Stimulated activated CD4-positive, alpha-beta T cell treated with anti-CD3 and anti-CD28 coated beads, Interleukin-1b, Interleukin-23, amount 100 ng/mL, for 1 hour (primary cell): ENCODE measurements at places on chromosomes 3 and 15.

DNA sequence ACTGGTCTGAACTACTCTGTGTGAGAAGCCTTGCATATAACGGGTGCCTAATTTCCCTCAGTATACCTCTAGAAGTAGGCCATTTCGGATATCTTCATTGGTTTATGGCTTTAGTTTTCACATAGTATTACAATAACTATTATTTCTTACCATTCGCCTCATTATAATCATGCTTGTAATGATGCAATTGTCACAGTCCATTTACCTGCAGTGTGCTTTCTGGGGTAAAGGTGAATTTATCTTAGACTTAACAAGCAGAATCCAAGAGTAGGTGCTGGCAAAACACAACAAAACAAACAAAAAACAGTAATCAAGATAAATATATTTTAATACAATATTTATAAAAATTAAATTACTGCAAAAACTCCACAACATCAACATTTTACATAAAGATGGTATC lies 246.0 kb downstream of the WDR72 start:
- DNase-seq: no peak

GRCh38 chr15:31338879-31339557 lies 12.4 kb downstream of the KLF13 start:
- DNase-seq: no peak

DNA sequence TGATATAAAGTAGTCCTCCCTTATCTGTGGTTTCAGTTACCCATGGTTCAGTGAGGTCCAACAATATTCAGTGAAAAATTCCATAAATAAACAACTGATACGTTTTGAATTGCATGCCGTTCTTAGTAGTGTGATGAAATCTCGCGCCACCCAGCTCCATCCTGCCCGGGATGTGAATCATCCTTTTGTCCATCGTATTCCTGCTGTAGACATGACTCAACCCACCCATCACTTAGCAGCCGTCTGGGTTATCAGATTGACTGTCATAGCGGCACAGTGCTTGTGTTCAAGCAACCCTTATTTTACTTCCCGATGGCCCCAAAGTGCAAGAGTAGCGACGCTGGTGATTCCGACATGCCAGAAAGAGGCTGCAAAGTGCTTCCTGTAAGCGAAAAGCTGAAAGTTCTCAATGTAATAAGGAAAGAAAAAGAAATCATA lies 48.0 kb upstream of the MEX3B start:
- DNase-seq: no peak

DNA sequence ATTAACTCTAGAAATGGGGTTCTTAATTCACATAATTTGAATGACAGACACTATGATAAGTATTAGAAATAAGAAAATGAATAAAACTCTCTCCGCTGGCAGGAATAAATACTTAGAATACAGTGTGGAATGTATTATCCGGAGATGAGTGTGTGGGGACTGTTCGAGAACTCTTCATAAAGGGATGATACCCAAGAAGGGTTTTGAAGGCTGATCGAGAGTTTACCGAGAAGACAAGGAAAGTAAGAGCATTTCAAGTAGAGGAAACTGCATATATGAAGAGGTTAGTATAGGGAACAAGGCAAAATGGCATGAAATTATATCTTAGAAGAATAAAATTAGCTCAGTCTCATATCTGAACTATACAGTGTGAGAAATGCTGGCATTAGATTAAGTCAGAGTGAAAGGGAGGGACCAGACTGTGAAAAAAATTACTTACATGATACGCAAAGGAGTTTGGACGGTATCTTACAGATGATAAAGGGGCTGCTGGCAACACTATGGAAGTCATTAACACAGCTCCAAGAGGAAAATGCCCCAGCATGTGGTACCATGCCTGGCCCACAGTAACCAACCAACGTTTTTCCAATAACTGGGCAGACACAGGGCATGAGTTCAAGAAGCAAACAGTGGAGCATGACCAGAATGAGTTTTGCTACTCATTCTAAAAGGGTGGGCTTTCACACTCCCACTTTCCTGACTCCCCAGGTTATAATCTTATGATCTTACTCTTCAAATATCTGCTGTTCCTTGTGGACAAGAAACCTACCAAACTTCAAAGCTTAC lies 6.5 kb downstream of the DCBLD2 start:
- no peak for DNase-seq

- no peak for DNase-seq
These were observed 7.2 kb downstream of the LIPC start for GRCh38 chr15:58438956-58439355.

GRCh38 chr3:24164967-24165602 lies 220.0 kb downstream of the NR1D2 start:
- no peak for DNase-seq

GRCh38 chr3:7074217-7074616 lies 213.3 kb downstream of the GRM7 start:
- no peak for DNase-seq

DNA sequence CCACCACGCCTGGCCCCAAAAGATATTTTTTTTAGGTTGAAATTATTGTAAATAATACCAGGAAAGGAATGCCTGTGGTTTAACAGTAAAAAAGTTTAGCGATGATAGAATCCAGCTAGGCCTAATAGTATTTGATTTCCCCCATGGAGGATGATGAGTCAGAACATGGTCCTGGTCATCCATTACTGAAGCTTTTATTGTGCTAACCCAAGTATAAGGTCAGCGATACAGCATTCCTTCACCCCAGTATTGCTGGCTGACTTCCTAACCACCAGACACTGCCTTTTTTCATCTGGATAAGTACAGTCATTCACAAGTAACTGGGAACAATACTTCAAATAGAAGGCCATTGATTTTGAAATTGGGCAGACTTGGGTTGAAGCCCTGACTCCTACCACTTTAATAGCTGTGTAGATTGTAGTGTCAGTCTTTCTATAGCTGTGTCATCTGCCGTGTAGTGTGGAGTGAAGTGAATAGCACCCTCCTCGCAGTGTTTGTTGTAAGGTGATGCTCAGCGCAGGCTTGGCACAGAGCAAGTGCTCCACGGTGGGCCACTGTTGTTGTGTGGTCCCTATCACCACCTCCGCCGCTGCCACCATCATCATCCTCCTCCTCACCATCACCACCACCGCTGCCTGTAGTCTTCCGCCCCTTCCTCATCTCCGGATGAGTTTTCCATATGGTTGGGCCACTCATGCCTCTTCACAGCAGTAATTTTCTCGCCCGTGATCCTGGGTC lies 436.0 kb upstream of the TPM1 start:
- no peak for DNase-seq

DNA sequence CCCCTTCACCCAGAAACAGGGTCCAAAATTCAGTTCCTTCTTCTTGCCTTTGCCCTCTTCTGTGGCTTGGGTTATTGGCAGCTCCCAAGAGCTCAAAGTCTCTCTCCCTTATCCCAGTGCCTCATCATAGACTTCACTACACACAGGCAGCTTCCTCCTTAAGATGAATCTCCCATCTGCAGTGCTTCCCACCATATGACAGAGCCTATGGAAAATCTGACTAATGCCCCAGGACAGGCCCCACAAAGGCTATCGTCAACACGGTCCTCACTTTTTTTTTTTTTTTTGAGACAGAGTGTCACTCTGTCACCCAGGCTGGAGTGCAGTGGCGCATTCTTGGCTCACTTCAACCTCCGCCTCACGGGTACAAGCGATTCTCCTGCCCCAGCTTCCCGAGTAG lies 194.1 kb downstream of the MEX3B start:
- no peak for DNase-seq

GRCh38 chr3:23438657-23439056 lies 235.5 kb downstream of the UBE2E2 start:
- no peak for DNase-seq

- no peak for DNase-seq
These were observed 108.8 kb downstream of the EPHA3 start for GRCh38 chr3:89216016-89216739.

DNA sequence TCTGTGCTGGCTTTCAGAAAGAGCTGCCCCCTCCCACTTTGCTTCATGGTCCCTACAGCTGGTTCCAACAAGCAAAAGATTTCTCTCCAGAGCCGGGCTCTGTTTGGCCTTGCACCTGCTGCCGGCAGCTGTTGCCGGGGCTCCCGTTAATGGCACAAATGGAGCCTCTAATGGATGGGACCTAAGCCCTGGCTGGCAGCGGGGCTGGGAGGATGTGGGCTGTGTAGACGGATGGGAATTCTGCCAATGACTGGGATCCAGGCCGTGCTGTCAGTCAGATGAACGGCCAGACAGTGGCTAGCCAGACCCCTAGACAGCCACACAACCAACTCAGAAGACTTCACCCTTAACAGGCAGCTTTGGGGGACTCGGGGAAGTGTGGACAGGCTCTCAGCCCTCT lies 88.0 kb downstream of the RPLP1 start:
- no peak for DNase-seq

DNA sequence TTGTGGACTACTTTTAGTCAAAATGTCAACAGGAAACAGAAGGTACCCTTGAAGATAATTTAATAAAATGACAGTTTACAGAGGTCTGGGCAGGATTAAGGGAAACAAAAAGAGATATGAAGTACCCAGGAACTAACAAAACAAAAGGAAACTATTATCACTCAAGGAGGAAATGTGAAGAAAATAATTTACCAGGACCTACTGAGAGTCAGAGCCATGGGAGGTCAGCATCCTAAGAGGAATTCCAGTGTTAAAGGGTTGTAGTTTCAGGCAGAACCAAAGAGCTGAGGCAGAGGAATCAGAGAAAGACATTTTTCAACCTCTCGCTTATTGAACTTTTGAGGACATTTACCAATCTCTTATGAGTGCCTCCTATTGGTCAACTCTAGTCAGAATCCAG lies 408.9 kb upstream of the CBLB start:
- no peak for DNase-seq

- DNase-seq: no peak
These were observed 13.6 kb upstream of the ZNF774 start for GRCh38 chr15:90338532-90338931.

DNA sequence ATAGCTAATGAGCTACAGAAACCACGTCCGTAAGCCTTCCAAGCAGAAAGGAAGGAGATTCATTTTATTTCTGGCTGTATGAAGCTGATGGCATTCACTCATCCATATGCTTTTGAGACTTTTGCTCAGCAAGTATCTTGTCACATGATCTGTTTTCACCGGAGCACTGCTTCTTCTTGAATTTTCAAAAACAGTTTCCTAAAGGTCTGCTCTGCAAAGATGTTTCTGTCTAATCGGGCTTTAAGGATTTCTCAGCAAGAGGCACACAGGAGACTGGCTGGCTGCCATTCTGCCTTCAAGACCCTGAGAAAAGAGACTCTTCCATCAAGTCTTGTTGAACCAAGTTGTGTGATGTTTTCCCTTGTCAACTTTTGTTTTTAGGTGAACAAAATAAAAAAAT lies 289.6 kb upstream of the LYSMD4 start:
- DNase-seq: no peak

GRCh38 chr3:31704591-31705179 lies 172.0 kb downstream of the STT3B start:
- no peak for DNase-seq

DNA sequence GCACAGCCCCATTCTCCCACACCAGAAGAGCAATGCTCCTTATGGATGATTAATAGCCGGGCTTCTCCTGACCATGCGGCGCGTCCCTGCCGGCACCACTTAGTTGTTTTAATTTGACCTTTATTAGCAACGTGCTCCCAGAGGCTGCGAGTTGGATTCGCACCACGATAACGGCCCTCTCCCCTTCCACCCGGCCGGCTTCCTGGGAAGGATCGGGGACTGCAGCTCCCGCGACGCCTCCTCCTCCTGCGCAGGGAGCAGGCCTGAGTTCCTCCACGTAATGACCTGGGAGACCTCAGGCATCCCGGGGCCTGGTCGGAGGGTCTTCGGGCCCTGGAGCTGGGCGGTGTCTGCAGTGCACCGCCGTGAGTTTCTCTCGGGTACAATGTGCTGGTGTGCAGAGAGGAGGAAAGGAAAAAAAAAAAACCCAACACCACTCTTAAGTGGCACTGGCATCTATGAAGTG lies 243.3 kb upstream of the TOPAZ1 start:
- DNase-seq: no peak

- no peak for DNase-seq
These were observed 25.5 kb upstream of the MYO1E start for GRCh38 chr15:59398220-59398619.

- no peak for DNase-seq
These were observed 169.2 kb upstream of the STRIT1 start for GRCh38 chr3:155462672-155463071.

DNA sequence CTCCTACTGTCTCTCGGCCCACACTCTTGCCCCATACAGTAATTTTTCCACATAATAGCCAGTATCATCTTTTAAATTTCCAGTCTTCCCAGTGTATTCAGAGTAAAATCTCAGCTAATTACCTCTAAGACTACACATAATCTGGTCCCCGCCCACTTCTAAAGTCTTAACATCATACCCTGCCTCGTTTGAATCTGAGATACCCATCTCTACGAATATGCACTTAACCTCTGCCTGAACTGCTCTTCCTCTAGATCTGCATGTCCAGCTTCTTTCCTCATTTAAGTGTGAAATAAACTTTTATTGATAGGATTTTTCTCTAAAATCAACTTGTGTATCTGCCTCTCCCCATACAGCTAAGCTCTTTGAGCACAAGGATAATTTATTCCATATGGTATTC lies 34.6 kb downstream of the COPS2 start:
- DNase-seq: no peak

DNA sequence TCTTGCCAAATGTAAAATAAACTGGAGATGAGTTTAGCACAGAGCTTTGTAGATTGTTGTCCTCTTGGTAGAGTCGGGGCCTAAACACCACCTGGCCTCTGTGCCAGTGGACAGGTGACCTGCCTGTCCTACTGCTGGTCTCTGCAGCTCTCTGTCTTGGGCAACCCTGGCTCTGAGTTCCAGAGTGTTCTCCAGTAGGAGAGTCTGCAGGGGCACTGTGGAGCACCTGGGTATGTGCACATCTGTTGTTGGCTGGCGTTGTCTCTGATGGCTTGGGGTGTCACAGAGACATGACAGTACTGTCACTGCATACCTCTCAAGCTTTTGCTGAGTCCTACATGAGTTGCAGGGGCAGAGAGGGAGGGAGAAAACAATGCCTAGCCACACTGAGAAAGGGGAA lies 112.6 kb downstream of the IGF1R start:
- no peak for DNase-seq

DNA sequence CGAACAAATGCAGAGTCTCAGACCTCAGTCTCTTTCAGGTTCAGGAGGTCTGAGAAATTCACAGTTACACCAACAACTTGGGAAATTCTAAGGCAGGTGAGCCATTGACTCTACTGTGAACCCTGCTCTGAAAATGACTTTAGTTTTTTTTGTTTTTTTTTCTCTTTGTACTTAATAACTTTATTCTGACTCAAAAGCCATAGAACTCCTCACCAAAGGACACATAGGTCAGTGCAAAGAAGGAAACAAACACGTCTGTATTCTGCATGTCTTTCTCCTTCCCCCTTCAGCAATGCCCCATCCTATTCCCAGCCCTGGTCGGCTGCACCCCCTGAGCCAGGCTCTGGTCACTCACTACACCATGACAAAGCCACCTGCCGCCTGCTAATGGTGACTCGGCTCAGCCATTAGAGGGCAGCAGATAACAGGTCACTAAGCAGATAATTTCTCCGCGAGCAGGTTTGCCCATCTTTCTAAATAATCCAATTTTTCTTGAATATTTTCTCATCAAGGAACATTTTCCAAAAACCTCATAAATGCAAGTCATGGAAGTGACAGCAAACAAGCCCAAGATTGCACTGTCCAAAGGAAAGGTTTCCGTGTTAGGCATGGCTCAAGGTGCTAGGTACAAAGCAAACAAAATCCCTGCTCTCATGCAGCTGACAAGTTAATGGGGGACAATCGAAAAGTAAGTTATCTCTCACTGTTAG lies 37.7 kb downstream of the TM4SF4 start:
- DNase-seq: no peak

GRCh38 chr3:134333522-134334181 lies 40.6 kb downstream of the AMOTL2 start:
- DNase-seq: no peak
